ENCODE measurements at places on chromosomes 1 and 21. TPM values are rescaled to one million over a fixed set of nuclear protein-coding genes. Genes with fewer than 3 reads are reported as not detected.
A peak's percentile ranks its signal among the peaks of the same experiment; 100 is the strongest.

The LRRN2 gene
- total RNA-seq = 3.4 TPM

The RIPPLY3 gene
- 2.3 TPM for total RNA-seq

The OR2T2 gene
- total RNA-seq = not detected

DNA sequence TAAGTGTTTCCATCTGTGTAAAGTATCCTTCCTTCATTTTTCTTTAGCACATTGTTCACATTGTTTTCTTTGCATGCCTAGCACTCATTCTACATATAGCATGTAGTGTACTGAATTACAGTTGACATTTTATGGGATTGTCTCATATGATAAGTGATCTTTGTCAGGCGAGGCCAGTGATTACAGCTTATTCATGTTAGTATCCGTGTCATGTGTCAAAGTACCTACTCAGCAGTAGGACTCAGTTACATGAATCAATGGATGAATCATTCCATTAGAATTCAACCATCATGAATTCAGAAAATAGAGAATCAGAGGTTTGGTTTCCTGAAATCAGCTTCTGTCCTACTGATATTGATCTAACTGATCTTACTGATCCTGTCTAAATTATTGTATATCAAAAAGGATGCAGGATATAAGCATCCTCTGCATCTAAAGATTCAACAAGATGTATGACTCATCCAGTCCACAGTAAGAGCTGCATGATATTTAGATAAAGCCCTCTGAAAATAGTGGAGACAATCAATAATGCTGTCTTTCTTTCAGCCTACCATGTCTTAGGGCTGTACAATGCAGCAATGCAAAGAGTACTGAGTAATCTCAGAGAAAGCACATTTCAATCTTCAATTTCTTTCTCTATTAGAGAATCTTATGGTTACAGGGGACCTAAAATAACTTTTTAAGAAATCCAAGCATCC, 20.7 kb upstream of the HRNR start:
- H3K27me3 ChIP-seq = peaks cover 8% of the 10 kb centered on the region
- H3K36me3 ChIP-seq = peaks cover 80% of the 10 kb centered on the region
- H3K4me3 ChIP-seq = no peak overlapping the region
- no peak overlapping the region for H3K27ac ChIP-seq
- no peaks in the 10 kb centered on the region for H3K4me1 ChIP-seq

GRCh38 chr1:8392522-8392921, 74.6 kb downstream of the SLC45A1 start:
- H3K4me1 ChIP-seq = peaks cover 54% of the 10 kb centered on the region
- H3K27me3 ChIP-seq = no peaks in the 10 kb centered on the region
- no peak for DNase-seq
- peaks cover 3% of the 10 kb centered on the region for H3K36me3 ChIP-seq
- 0 out of 2 replicates have a peak overlapping the region, but pooled peaks have one; percentile 13 for H3K27ac ChIP-seq

DNA sequence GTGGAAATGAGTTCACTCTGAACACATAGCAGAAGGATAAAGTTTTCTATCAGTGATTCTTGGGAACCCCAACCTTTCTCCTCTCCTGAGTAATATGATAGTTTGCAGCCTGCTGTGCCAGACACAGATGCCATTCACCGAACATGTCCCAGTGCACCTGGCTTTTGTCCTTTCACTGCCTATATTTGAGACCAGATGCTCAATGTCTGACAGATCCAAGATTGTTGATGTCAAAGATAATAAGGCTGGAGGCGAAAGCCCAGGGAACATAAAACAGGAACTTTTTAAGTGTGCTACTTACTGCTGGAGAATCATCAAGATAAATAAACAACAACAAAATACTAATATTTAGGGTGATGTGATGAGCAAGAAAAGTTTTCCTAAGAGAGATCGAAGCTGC, 139.3 kb downstream of the TIAM1 start:
- no peak overlapping the region for H3K27ac ChIP-seq
- no peak for DNase-seq
- no peaks in the 10 kb centered on the region for H3K27me3 ChIP-seq
- peaks cover 2% of the 10 kb centered on the region for H3K36me3 ChIP-seq
- peaks cover 3% of the 10 kb centered on the region for H3K4me1 ChIP-seq
- H3K4me3 ChIP-seq = no peak overlapping the region

- peaks cover 7% of the 10 kb centered on the region for H3K36me3 ChIP-seq
- H3K27ac ChIP-seq = no peak overlapping the region
- H3K27me3 ChIP-seq = no peaks in the 10 kb centered on the region
Measured at GRCh38 chr21:37182222-37182621, 84.9 kb downstream of the VPS26C start.

GRCh38 chr1:170503665-170504064, 28.3 kb upstream of the GORAB start:
- H3K4me3 ChIP-seq = peak overlapping the region; percentile 20
- peaks cover 20% of the 10 kb centered on the region for H3K27me3 ChIP-seq
- no peak for DNase-seq
- H3K4me1 ChIP-seq = peaks cover 27% of the 10 kb centered on the region
